ENCODE measurements at places on chromosomes 4 and X.

GRCh38 chr4:7197910-7198309, 5.6 kb downstream of the SORCS2 start:
- DNase-seq: no peak

GRCh38 chrX:101417981-101418841, 10.2 kb downstream of the HNRNPH2 start:
- no peak for DNase-seq

- DNase-seq: no peak
Observed at GRCh38 chr4:122890147-122890795, 32.1 kb downstream of the NUDT6 start.

DNA sequence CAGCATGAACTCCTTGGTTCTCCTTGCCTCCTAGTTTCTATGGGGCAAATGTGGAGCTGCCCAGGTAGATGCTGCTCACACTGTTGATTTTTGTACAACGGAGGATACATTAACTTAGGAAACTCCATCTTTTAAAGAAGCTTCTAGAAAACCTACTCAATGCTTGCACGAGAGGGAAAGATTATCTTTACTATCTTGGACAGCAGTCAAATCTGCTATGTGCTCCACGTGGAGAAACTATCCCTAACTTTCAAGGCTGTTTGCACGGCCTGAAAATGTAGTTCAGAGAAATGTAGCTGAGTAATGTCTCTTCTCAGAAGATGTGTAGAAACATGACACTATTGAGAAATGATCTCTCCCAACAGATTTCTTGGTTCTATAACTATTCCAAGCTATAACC, 1530.9 kb upstream of the PABPC4L start:
- DNase-seq: no peak

DNA sequence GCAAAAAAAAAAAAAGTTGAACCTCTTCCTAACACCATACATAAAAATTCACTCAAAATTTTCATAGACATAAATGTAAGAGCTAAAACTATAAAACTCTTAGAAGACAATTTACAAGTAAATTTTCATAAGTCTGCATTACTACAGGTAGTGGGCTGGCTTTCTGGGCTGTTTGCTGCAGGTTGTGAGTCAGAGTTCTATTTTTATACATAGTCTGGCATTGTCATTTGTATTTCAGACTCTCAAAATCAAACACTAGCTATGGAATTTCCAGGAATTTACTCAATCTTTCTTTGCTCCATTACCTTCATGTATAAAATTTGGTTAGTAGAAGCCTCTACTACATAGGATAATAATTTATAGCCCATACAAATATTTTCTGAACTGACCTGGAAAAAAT, 227.2 kb downstream of the COX18 start:
- DNase-seq: peak; percentile 22

DNA sequence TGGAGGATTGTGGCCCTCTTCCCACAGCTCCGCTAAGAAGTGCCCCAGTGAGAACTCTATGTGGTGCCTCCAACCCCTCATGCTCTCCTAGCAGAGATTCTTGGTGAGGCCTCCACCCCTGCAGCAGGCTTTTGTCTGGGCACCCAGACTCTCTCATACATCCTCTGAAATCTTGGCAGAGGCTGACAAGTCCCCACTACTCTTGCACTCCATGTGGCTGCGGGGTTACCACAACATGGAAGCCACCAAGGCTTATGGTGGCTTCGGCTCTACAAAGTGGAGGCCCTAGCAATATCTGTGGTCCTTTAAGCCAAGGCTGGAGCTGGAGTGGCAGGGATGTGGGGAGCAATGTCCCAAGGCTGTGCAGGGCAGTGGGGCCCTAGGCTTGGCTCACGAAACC, 255.2 kb downstream of the COX7B2 start:
- DNase-seq: no peak

- no peak for DNase-seq
Observed at GRCh38 chr4:22091906-22092305, 143.3 kb upstream of the KCNIP4 start.

DNA sequence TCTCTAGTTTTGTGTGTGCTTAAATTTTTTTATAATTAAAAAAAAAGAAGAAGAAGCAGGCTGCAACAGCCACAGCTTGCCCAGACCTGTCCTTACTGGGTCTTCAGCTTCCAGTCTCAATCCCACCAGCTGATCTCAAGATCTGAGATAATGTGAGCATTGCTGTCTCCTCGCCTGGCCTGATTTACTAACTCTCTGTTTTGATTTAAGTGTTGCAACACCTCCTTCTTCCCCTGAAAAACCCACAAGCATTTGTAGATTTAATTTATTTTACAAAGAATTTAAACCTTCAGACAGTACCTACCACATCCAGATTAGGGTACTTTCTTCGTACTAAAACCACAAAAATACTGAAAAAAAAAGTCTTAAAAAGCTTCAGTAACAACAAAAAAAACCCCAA, 38.0 kb downstream of the FAM241A start:
- DNase-seq: no peak

GRCh38 chrX:74351760-74352159, 47.8 kb downstream of the ZCCHC13 start:
- no peak for DNase-seq

GRCh38 chr4:146763560-146763959, 124.9 kb downstream of the POU4F2 start:
- no peak for DNase-seq

DNA sequence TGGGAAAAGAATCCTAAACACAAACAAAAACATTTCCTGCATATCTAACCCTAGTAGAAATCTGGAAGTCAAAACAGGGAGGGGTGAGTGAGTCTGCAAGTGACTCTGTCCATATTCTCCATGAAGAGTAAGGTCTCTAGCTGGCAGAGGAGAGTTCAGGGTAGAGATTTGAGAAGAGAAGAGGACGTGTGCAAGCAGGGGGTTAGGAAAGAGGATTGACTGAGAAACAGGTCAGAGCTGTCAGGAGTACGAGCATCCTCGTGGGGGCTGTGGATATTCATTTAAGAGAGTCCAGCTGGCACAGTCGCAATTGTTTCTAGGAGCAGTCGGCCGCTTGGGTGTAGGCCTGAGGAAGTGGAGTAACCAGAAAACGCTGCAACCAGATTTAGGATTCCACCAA, 27.9 kb downstream of the PROM1 start:
- DNase-seq: no peak

DNA sequence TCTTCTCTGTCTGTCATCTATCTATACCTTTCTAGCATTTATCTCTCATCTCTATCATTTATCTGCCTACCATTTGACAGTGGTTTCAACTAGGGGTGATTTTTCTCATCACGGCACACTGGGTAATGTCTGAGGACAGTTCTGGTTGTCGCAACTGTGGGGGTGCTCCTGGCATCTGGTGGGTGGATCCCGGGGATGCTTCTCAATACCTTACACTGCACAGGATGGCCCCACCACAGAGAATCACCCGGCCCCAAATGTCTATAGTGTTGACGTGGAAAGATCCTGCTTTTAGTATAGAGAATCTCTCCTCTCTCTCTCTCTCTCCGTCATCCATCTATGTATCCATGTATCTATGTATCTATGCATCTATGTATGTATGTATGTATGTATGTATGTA, 7.2 kb downstream of the P2RY8 start:
- DNase-seq: no peak

DNA sequence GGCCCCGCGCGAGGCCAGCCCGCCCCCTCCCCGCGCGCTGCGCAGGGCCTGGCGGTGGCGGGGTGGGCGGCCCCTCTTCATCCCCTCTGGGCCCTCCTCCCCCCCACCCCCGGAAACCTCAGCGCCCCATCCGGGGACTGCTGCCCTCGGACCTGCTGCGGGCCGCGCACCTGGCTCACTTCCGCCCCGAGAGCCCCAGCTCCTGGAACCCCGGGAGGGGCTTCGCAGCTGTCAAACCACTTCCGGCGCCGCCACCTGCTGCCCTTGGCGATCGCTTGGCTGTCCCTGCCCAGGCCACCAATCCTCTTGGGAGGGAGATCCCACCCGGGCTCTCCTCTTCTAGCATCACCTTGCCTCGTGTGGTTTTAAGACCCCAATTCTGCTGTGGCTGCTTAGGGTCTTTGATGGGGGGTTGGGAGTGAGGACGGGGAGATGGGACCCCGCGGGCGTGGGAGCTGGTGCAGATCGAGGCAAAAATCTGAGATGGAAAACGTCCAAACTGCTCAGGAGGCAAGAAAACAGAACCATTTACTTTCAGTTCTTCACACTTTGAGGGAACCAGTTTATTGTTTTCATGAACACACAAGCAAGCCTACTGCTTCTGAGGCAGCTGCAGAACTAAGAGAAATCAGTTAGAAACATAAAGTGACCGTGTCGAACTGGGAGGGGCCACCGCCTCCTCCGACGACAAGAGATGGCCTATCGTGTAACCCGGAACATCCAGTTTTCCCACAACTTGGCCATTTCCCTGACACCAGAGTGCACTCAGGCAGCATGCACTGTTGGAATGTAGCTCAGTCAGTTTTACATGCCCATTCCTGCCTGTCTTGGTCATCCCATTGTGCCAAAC, 754 bp downstream of the MTMR1 start:
- peak; percentile 63 for DNase-seq

DNA sequence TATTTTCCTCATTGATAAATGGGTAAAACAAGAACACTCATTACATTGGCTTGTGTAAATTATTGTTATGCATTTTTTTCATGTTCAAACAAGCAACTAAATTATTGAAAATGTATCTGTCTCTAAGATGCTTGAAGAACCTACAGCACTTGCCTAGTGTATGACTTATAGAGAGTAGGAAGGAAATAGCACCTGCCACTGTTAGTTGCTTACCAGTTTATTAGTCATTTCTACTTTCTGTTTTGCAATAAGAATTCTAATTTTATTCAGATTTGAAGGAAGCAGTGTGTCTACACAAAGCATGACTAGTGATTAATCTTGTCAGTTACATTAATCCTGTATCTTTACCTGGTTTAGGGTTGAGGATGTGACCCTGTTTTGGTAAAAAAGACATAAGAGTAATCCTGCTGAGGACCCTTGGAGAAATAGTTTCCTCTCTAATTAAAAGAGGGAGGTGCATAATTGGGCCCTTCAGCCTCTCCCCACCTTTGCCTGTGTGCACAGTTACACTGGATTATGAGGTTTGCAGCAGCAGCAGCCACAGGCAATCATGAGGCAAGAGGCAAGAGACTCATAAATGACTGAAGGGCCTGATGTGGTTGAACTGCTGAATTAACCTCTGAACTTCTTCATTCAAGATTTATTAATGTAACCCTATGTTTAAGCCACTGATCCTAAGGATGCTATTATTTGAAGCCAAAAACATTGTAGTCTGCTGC, 1202.1 kb downstream of the ADGRL3 start:
- no peak for DNase-seq

GRCh38 chr4:90582087-90582486, 454.9 kb downstream of the CCSER1 start:
- no peak for DNase-seq

DNA sequence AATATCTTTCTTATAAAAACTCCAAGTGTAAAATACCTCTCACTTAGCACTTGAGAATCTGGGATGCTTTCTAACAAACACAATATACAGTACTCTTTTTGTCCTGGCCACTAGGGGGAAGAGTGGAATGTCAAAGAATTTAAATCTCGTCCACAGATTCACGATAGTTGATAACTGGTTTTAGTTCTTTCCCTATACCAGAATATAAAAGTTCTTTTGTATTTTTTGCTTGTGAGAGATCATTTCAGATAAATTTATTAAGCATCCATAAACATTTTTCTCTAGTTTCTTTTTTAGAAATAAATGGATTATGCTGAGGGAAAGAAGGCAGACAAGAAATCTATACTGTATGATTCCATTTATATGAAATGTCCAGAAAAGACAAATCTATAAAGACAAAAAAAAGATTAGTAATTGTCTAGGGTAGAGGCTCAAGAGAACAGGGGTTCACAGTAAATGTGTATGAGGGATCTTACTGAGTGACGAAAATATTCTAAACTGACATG, 50.4 kb downstream of the MGARP start:
- DNase-seq: peak; percentile 43

GRCh38 chr4:7037425-7037824, 5.7 kb upstream of the TADA2B start:
- DNase-seq: no peak
